ENCODE measurements at places on chromosomes 7 and 10.

DNA sequence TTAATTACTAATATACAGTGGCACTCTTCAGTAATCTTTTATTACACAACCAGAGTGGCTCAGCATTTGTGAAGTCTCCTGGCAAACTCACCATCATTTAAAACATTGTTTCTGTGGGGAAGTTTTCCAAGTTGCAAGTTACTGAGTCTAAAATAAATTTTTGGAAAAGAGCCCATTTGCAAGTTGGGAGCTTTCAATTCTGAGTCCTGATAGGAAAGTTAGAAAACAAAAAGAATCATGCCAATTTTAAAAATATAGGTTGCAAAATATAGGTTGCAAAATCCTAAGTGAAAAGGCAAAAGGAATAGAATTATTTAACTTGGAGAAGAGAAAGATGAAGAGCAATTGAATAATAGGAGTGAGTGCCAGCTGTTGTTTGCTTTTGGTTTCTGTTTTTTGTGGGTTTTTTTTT lies 378.8 kb upstream of the C7orf33 start:
- DNase-seq: no peak

GRCh38 chr7:127594490-127594889 lies 954 bp downstream of the FSCN3 start:
- no peak for DNase-seq

- peak; percentile 94 for DNase-seq
These were observed 108.1 kb downstream of the EEPD1 start for GRCh38 chr7:36261019-36261754.

GRCh38 chr7:7577888-7578287 lies 11.2 kb downstream of the MIOS start:
- no peak for DNase-seq

DNA sequence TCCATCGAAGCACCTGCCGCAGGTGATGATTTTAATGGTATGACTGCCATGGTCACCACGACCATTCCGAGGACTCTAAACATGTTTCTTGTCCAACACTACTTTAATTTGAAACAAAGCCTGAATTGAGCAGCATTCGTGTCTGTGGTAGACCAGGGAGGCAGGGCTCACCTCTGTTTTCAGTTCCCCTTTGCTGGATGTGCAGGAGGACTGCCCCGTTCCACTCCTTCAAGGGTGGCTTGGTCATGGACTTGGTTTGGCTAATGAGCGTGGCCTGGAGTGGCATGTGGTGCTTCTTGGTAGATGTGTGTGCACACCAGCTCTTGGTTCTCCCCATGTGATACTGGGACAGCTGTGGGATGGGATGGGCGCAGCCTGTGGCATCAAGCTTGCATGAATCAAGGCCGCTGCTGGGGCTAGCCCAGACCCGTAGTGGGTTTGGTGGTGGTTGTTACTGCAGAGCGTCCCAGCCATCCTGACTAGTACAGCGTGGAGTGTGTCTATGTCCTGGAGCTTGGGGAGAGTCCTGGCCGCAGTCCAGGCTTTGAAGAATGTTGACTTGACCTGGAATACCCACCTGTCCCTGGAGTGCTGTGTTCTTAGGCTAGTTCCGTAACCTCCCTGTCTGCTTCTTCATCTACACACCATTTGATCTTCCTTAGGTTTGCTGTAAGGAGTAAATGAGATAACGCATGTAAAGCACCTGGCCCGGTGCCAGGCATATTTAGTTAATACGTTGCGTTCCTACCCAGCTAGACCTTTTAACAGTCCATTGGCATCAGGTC lies 34.8 kb downstream of the MGMT start:
- peak; percentile 39 for DNase-seq

- no peak for DNase-seq
These were observed 656.3 kb upstream of the CELF2 start for GRCh38 chr10:10361301-10361885.

- DNase-seq: no peak
These were observed 17.2 kb downstream of the NUDCD3 start for GRCh38 chr7:44473295-44473694.

- DNase-seq: no peak
These were observed 1.6 kb downstream of the SPOCK2 start for GRCh38 chr10:72086466-72087391.

DNA sequence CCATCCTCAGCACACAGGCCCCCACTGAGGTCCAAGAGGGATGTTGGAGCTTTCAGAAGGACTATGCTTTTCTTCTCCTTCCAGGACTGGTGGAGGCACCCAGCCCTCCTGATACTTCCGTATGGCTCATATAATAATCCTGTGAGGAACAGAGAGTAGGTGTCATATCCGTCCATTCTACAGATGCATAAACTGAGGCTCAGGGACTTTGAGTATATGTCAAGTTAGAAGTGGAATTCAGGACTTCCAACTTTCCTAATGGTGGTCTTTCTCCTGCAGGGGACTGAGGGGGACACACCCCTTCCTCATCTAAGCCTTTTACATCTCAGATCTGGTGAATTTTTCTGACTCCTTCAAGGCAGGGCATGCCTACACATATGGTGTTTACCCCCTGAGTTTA lies 153.7 kb downstream of the RPS24 start:
- DNase-seq: no peak

DNA sequence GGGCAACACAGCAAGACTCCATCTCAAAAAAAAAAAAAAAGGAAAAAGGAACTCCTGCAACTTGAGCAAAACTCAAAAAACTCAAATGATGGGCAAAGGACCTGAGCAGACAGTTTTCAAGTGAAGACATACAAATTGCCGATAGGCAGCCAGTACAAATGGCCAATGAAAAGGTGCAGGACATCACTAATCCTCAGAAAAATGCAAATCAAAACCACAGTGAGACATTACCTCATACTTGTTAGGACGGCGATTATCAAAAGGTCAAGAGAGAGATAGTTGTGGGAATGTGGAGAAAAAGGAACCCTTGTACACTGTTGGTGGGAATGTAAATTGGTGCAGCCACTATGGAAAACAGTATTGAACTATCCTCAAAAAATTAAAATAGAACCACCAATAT lies 16.8 kb downstream of the SVOPL start:
- no peak for DNase-seq

DNA sequence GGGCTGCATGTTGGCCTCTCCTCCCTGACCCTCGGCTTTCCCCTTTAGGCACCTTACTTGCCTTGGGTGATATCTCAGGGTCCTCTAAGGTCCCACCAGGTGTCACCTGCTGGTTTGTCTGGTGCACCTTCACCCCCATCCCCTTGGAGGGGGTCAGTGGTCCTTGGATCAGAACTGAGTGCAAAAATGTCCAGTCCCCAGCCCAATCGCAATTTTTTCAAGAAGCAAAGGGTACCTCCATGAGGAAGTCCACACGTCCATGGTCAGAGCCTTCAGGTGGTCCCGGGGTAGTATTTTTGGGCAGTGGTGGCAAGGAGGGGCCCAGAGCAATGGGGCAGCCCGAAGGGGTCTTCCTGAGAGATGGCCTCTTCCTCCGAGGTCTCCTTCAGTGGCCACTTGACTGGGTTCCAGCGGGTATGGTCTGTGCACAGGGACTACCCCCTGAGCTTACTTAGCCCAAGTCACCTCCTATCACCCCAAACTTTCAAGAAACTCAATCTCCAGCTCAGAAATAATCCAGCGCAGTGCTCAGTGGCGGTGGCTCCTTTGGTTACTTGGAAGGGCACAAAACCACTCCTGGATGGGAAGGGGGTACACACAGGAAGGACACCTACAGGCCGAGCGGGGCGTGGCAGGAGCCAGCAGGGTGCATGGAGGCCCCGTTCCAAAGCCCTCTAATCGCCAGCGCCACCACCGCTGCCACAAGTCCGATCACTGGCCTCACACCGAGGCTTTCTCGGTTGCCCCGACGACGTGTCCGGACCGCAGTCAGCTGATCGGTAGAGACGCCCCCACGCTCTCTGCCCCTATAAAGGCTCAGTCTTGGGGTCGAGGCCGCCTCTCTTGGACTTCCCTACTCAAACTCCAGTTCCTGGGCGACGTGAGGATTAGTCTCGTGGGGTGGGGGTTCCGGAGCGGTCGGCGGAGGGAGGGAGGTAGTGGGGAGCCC lies 4.5 kb downstream of the SAP25 start:
- no peak for DNase-seq

DNA sequence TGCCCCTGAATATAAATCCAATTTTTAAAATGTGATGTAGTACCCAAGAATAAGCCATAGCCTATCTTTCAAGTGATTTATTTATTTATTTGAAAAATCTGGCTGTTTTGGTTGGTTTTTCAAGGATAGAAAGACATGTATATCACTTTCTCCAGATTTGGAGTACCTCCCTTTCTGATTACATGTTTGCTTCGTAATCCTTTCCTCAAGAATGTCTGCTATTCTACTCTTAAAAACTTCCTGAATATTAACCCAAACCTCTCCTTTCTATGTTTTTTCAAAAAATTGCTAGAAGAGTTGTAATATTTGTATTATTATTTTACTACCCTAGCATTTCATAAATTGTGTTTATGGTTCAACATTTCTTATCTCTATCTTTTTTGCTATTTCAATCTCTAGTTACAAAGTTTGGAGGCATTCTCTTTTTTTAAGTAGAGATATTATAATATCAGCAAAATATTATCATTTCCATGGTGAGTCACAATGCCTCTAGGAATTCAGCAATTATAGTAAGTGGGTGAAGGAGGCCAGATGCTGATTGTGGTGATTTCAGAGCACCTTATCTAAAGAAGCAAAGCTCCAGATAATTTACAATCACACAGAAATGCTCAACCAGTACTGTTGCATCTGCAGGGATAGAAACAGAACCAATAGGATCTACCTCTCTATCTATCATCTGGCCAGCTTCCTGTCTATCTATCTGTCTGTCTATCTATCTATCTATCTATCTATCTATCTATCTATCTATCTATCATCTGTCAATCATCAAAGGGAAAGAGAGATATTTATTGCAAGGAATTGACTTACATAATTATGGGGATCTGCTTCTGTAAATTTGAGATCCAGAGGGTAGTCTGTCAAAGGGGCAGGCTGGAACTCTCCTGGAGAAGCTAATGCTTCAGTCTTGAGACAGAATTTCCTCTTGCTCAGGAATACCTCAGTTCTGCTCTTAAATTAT lies 412.5 kb upstream of the SEMA3C start:
- DNase-seq: no peak

GRCh38 chr10:33314811-33315561 lies 19.5 kb downstream of the NRP1 start:
- peak; percentile 90 for DNase-seq

DNA sequence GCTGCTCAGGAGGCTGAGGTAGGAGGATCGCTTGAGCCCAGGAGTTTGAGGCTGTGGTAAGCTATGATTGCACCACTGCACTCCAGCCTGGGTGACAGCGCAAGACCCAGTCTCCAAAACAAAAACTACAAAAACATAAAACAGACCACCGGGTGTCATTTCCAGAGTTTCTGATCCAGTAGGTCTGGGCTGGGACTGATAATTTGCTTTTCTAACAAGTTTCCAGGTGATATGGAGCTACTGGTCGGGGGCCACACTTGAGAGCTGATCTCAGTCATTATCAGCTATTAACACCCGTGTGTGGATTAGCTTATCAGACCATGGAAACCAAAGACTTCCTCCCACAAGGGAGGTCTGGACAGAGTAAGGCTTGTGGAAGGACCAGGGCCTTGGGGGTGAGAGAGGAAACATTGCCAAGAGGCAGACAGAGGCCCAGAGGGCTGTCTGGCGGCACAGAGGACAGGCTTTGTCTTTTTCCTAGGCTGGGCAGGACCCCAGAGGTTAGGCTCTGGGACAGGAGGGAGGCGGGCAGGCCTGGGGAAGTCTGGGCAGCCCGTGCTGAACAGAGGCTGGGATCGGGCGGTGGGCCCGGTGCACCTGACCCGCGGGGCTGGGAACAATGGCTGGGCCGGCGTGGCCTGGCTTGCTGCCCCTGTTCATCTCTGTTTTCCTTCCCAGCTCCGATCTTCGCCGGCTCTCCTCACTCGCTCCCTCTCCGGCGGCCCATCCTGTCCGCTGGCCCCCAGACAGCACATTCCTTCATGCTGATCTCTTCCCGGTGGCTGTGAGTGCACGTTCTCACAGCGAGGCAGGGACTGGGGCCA lies 25.2 kb downstream of the TMEM270 start:
- DNase-seq: no peak

DNA sequence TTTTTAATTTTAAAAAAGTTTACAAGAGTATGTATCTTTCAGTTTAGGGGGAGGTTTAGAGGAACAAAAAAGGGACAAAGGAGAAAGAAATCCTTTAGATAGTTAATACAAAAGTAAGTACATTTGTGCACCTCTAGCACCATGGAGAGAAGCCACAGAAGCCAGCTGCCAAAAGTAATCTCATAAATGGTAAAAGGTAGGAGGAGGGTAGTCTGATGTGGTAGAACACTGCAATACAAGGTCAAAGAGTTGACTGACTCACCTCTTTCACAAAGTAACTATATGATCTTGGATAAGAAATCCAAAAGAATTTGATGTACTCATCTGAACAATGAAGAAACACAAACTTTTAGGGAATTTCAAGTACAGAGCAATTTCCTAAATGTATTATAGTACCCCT lies 68.1 kb downstream of the CNOT4 start:
- no peak for DNase-seq

- no peak for DNase-seq
These were observed 9.4 kb downstream of the NUB1 start for GRCh38 chr7:151351027-151351426.

GRCh38 chr10:12187321-12187905 lies 8.3 kb downstream of the NUDT5 start:
- no peak for DNase-seq

GRCh38 chr10:66943590-66943989 lies 17.8 kb downstream of the LRRTM3 start:
- no peak for DNase-seq

- no peak for DNase-seq
These were observed 108.5 kb downstream of the FAM107B start for GRCh38 chr10:14665865-14666857.

- DNase-seq: no peak
These were observed 27.4 kb downstream of the CCDC6 start for GRCh38 chr10:59878915-59879314.

DNA sequence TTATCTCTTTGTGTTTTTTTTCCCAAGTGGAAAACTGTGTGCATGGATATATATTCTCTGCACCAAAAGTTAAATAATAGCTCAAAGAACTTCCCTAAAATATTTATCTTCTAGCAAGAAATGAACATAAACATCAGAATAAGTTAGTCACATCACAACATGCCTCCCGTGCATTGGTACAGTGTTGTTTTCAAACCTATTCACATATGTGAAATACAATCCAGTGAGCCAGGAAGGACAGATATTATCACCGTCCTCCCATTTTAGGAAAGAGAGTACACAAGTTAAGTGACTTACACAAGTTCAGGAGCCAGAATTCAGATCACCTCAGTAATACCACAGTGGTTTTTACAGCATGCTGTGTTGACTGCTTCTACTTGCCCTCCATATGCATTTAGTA lies 22.2 kb downstream of the ARMH3 start:
- DNase-seq: no peak

DNA sequence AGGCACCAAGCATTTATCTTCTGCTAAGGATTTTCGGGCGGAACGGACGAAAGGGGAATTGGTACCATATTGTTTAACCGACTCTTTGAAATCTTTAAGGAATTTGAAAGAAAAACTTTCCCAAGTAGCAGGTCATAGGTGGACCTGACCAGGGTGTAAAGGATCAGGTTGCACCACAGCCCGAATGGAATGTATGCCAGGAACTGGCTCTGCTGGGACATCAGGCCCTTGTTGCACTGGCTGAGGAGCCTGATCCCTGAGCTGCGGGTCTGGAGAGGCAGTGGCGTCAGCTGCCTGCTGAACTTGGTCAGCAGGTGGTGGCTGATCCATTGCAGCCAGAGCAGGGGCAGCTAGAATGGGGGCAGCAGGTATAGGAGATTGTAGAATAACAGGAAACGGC lies 41.4 kb upstream of the AKR1C2 start:
- DNase-seq: no peak

Measured in LNCaP clone FGC (cell line).